Thoracic aorta (tissue), 2 donors: ENCODE measurements at places on chromosomes 16 and 17.

- DNase-seq = no peak
Measured at GRCh38 chr16:68382296-68382718, 66.0 kb downstream of the SMPD3 start.

GRCh38 chr16:12354296-12354833 lies 377.8 kb downstream of the SNX29 start:
- DNase-seq = no peak

- no peak for DNase-seq
Measured at GRCh38 chr16:64540434-64540833, 581.4 kb downstream of the CDH11 start.

DNA sequence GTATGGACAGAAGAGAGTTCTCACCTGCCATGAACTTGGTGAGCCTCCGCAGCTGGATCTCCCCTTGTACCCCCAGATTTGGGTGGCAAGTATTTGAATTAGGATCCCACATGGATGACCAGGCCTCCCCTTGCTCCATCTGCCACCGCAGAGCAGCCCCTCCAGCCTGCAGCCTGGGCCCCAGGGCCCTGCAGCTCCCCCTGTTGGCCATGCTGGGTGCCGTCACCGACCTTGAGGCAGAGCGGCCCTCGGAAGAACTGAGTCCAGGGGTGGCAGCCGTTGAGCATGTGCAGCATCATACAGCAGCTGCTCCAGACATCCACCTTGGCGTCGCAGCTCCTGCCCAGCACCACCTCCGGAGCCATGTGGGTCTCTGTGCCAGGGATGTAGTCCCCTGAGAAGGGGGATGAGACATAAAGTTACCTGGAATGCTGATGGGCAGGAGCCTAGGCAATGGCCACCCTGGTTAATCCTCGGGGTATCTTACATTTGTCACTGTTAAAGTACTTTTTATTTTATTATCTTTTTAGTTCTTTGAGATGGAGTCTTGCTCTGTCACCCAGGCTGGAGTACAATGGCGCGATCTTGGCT lies 9.0 kb upstream of the SPATA32 start:
- no peak for DNase-seq

DNA sequence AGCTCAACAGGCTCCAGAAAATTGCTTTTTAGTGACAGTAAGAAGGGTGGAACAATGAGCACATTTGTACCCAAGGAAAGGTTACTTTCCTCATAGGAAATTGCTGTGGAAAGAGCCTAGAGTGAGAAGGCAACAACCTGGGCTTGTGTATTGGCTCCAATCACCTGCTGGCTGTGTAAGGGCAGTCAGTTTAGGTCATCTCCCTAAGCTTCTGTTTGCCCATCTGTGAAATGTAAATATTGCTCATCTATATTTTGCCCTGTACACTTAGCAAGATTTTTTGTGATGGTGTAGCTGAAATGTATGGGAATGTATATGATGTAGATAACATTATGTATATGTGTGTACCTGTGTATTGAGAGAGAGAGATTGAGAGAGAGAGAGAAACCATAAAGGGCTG lies 225.2 kb upstream of the MPHOSPH6 start:
- no peak for DNase-seq

DNA sequence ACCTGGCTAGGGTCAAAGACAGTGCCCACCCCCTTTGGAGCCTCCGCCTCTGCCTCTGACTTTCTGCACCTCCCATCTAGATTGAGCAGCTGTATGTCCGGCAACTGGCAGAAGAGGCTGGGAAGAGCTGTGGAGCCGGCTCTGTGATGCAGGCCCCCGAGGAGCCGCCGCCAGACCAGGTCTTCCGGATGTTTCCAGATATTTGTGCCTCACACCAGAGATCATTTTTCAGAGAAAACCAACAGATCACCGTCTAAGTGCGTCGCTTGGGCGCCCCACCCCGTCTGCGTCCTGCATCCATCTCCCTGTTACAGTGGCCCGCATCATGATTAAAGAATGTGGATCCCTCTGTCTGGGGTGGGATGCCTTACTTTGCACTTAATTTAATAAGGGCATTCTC lies 22.1 kb downstream of the IRF8 start:
- no peak for DNase-seq

DNA sequence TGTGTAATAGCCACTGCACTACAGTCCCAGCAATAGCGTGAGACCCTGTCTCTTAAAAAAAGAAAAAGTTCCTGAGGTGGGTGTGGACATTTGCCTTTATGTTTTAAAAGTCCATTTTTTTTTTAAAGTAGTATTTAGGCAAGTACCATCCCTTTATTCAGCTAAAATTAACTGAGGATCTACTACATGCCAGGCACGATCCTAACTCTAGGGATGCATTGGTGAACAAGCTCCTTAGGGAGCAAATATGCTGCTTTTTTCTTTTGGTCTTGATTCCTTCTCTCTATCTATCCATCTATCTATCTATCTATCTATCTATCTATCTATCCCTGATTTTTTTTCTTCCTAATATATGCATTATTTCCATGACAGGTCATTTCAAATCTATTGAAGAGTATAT lies 44.7 kb downstream of the CMTM3 start:
- no peak for DNase-seq

DNA sequence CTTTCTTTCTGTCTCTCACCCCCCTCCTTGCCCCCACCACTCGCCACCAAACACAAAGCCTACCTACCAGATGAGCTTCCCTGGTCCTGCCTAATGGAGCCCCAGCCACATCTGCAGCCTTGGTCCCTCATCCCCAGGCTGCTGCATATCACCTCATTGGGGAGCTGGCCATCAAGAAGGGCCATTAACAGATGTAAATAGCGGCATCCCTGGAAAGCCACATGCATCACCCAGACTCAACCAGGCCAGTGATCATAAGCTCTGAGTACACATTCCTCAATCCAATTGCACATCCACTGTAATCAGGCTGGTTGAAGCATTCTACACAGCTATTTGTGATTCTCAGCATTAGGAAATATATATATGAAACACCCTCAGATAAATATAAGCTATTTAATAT lies 211.7 kb upstream of the C17orf78 start:
- DNase-seq = no peak

DNA sequence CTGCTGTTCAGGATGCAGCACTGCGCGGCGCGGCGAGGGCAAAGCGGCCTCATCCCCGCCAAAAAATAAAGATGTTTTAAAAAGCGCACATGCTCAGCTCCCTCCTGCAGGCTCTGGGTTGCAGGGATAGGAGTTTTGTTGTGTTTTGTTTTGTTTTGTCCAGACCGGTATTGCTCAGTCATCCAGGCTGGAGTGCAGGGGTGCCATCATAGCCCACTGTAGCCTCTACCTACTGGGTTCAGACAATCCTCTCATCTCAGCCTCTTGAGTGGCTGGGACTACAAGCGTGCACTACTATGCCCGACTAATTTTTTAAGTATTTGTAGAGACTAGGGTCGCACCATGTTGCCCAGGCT lies 636 bp downstream of the WWOX start:
- DNase-seq = no peak

DNA sequence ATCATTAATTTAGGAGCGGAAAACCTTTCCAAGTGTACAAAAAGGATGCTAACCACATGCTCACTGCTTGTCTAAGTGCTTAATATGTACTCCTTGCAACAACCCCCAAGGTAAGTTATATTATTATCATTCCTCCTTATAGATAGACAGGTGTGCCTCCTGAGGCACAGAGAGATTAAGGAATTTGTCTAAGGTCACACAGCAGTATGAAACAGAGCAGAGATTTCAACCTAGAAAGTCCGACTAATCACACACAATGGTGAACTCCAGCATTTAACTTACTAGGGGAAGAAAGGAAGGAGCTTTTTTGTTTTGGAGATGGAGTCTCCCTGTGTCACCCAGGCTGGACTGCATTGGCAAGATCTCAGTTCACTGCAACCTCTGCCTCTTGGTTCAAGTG lies 37.0 kb upstream of the USP7 start:
- DNase-seq = no peak

DNA sequence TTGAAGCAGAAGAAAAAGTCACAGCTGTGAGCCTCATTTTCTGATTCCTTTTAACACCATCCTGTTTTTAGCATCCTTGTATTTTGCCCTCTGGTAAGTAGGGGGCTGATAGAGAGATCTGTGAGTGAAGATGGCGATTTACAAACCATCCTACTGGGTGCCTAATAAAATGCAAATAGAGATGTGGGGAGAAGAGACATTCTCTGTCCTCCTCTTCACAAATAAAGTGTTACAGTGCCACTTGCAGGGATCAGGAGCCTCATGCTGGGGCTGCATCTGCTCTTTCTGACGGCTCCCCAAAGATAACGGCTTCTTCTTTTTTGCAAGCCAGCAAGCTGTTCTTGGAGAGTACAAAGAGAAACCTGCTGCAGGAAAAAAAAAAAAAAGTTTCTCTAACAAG lies 418.6 kb downstream of the TOX3 start:
- no peak for DNase-seq

DNA sequence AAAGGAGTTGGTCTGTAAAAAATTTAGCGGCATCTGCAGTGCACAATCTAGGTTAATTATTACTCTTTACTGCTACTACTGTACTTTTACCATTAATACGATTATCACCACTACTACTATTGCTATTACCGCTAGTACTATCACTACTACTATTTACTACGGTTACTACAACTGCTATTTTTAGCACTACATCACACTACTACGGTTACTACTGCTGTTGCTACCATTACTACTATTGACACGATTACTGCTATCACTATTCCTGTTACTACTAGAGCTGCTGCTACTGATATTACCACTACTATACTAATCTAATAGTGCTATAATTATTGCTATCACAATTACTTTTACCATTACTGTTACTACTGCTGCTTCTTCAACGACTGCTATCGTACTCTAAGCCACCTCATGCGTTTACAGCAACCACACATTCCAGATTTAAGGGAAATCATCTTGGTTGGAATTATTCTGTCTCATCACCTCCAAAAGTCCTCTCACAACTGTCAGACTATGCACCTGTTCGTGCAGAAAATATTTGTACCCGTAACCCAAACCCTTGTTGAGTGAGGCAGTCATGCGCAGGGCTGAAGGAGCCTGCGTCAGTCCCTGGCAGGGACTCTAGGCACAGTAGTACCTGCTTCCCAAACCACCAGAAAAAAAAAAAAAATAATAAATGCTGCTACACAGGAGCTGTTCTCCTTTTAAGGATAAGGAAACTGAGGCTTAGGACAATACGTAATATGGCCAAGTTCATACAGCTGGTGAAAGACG lies 59.5 kb downstream of the MAF start:
- no peak for DNase-seq

GRCh38 chr17:2192367-2193057 lies 111.1 kb downstream of the SMG6 start:
- DNase-seq = no peak

DNA sequence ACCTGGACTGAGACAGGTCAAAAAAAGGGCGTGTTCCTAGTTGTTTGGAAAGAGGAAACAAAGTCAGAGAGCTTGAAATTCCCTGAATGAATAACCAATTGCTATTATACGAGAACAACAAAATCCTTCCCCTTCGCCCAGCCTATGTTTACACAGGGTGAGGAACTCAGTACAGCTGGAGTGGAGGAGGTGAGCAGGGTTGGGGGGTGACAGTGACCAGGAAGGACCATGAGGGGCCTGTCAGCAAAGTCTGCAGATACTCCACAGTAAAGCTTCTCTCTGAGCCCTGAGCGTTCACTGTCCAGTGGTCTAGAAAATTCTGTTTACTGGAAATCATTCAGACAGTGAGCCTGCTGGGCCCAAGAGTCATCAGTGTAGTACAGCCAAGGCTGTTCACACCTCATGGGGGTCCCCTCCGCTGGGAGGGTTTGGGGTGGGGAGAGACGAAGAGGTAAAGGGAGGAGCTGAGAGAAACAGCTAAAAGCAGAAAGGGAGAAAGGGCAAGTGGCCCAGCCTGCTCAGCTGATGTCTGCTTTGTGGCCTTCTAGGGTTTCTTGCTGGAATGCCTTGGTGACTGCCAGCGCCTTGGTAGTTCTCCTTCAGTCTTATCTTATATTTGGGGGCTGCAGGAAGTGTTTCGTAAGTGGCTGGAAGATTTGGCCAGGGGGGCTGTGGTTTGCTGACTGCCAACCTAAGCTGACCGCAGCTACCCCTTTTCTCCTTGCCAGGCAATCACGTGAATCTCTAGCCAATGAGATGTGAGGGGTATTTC lies 5.7 kb downstream of the DUSP3 start:
- DNase-seq = peak; percentile 54

DNA sequence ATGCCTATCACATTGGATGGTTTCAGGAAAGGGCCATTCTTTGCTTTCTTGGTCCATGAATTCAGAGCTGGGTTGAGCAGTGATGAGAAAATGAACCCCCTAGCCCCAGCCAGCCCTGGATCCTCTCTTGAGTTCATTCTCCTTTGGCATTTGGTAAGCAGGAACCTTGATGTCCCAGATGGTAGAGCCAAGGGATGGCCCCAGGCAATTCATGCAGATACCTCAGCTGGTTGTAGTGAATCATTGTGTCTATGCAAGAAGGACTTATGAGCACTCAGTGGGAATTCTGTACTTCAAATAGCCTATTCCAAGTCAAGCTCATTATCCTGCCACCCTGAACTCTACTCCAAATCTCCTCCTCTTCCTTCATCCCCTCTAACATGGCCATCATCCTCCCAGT lies 412.7 kb downstream of the UTP18 start:
- no peak for DNase-seq

- no peak for DNase-seq
Measured at GRCh38 chr17:75652341-75652740, 14.6 kb downstream of the RECQL5 start.

DNA sequence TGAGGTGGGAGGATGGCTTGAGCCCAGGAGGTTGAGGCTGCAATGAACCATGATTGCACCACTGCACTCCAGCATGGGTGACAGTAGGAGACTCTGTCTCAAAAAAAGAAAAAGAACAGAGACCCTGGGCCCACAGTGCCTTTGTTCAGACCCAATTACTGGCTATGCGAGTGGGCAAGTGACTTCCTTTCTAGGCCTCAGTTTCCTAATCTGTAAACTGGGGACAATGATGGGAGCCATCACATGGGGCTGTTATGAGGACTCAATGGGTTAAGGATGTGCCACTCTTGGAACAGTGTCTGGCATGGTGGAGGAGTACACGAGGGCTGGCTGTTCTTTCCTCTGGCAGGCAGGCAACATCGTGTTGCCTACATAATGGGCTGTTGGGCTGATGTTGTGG lies 47.3 kb upstream of the NDRG4 start:
- DNase-seq = no peak

DNA sequence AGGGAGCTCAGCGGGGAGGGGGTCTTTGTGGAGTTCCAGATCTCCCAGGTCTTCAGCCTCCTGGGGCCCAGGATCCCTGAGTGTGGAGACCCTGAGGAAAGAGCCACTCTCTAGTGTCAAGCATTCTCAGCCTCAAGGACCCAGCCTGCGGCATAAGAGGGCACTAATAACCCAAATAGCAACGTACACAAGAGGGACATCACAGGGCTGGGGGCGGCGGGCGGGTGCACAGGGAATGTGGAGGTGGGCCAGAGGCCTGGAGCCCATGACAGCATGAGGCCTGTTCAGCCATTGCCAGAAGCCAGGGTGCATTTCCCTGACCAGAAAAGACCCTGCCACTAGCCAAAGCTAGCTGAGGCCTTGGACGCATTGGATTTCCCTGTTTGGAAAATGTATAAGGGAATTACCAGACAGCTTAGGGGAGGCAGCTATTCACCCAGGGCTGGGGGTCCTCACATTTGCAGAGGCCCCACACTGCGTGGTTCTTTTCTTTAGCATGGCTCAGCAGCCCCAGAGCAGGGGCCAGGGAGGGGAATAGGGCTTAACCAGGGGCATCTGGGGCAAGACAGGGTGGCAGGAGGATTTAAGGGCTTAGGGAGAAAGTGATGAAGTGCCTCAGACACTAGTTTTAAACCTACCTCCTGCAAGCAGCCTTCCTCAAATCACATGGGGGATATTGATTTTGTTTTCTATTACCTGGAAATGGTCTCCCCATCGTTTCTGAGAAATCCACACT lies 13.5 kb upstream of the ALOX15B start:
- DNase-seq = no peak

- DNase-seq = no peak
Measured at GRCh38 chr16:77393955-77394354, 40.9 kb downstream of the ADAMTS18 start.
